Effector CD8-positive, alpha-beta T cell (primary cell): ENCODE measurements at places on chromosomes 2 and 18.

DNA sequence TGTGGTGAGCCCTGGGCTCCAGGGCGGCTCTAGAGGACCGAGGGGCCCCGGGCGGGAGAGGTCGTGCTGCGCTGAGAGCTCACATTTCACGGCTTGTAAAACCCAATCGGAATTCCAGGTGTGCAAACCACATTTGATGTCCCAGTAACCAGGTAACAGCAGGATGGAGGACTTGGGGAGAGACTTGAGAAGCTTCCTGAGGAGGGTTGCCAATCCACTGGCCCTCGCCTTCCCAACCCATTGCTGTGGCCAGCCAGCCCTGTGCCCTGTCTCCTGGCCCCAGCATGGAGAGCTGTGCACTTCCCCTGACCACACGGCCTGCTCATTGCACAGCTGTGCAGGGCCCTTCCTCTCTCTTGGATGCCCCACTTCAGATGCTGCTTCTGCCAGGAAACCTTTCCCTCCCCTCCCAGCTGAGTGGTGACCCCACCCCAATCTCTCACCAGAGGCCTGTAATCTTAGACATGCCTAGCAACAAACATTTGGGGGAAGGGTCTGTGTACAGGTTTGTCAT lies 39.6 kb downstream of the ASB1 start:
- no peak for DNase-seq

DNA sequence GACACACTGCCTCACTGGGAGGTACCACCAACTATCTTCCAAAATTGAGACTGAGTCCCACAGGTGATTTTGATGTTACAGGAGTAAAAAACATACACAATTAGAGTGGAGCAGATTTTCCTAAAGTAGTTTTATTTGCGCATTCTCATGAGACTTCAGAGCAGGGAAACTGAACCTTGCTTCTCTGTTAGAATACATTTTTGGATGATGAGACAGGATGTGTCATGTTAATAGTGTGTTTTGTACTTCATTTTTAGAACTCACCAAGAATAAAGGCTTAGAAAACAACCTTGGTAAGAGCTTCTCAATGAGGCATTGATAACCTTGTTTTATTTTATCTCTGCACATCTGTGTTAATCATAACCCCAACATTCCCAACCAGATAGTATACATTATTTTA lies 310.2 kb upstream of the GALNT5 start:
- no peak for DNase-seq

- peak; percentile 39 for DNase-seq
Measured at GRCh38 chr2:156331572-156332283, 793 bp downstream of the NR4A2 start.

GRCh38 chr18:54229421-54230059 lies 5.1 kb upstream of the MBD2 start:
- DNase-seq, result no peak

DNA sequence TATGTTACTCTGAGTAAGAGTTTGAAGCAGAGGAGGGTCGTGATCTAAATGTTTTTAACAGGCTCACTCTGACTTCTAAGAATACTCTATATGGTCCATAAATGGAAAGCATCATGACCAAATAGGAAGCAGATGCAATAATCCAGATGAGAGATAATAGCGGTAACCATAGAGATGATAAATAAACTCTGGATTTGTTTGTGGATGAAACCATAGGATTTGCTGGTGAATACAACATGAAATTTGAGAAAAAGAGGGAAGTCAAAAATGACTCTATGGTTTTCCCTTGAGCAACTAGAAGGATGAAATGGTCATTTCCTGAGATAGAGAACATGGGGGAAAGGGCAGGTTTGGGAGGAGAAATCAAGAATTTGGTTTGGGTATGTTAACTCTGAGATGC lies 3.9 kb downstream of the HEATR5B start:
- DNase-seq, result no peak

- no peak for DNase-seq
Measured at GRCh38 chr2:156023229-156023869, 309.2 kb downstream of the NR4A2 start.

DNA sequence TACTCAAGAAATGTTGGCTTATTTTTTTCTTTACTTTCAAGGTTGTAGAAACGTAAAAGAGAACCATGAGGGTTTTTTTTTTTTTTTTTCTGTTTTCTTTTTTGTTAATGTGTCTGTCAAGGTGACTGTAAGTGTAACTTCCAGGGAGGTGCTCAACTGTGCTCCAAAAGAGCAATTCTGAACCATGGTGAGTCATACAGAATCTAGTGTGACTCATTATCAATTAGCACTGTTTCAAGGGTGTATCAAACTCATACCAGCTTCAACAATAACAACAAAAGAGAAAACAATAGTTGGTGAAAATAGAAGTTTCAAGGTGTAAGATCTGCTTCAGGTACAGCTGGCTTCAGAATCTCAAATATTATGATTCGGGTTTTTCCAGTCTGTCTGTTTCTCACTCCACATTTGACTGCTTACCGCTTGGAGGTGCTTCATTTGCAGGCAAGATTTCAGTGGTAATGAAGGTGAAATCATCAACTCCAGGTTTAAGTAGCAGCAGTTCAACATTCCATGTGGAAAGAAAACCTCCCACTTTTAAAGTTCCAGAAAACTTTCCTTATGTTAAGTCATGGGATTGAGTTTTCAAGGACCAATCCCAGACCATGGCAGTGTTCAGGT lies 850.6 kb downstream of the CNTNAP5 start:
- DNase-seq, result no peak

- DNase-seq, result no peak
Measured at GRCh38 chr2:101976891-101977290, 14.9 kb upstream of the IL1R2 start.

- no peak for DNase-seq
Measured at GRCh38 chr18:12458771-12459170, 51.0 kb downstream of the PRELID3A start.

GRCh38 chr18:11992096-11992790 lies 10.9 kb downstream of the IMPA2 start:
- DNase-seq, result no peak

DNA sequence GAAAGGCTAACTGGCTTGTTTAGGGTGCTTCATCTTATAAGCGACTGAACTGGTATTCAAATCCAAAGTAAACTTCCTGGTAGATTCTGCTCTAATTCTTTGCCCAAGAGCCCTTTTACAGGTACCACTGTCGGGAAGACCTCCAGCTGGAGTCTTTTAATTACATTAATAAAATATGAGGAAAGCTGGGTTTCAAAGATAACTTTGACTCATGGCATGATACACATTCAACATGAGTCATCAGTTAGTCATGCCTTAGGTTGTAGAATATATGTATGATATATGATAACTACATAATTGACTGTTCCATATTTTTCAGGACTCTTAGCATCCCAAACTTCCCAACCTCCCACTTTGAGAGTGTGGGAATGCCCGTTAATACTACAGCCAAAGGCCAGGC lies 32.3 kb downstream of the ZCCHC2 start:
- no peak for DNase-seq

GRCh38 chr18:23332356-23332755 lies 120.7 kb upstream of the RIOK3 start:
- DNase-seq, result no peak

DNA sequence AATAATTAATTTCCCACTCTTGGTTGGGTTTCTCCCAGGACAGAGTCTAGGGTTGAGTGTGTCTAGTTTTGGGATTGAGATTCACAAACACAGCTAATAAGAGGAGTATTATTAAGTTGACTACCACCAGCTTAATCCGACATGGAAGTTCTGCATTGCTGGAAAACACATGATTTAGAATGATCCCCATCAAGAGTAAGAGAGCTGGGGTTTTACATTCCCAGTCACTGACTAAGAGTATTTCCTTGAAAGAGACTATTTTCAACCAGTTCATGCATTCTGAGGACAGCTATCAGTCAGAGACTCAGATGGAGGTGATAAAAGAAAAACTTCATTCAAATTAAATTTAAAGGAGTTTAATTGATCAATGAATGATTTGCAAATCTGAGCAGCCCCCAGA lies 334.6 kb upstream of the LRATD1 start:
- DNase-seq, result no peak

- no peak for DNase-seq
Measured at GRCh38 chr2:41710944-41711343, 336.9 kb upstream of the PKDCC start.

DNA sequence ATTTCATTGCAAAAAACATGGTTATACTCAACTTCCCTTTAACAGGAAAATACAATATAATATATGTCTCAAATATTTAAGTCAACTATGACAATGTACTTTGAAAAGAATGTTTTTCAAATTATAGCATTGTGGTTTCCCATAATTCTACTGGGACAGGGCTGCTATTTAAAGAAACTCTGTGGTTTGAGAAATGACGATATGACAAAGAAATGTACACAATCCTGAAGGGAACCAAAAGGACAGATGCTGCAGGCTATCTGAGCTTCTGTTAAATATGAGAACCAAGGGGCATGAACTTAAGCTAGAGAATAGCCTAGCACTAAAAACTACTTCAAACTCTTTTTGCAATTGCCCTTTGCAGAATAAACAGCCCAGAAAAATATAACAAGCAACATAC lies 415.9 kb downstream of the GRB14 start:
- no peak for DNase-seq

DNA sequence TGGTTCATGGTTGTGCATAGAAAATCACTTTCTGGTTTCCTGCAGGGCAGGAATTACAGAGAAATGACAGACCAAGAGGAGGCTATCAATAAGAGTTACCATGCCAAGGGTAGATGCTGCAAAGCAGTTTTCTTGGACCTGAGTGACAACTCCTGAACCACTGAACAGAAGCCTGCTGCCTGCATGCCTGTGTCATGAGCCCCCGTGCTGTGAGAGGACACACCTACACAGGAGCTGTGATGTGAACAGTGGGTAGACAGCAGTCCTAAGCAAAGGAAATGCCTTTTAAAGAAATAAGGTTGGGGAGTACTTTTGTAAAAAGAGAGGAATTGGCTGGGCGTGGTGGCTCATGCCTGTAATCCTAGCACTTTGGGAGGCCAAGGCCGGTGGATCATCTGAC lies 54.2 kb upstream of the CREB1 start:
- DNase-seq, result no peak

DNA sequence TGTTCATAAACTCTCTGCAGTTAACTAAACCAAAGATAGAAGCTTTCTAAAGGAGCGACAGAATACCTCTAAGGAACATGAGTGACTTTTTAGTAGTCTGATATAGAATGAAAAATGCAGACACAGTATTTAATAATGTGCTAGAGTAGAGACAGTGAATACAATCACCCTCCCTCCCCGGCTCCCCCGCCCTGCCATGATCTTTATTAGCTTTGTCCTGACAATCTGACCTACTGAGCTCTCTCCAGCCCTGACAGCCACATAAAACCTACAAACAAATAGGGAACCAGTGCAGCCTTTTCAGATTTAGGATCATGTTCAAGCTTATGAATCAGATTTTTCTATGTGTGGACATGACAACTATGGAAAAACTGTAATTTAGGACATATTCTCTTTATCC lies 777.6 kb upstream of the FANCL start:
- no peak for DNase-seq

GRCh38 chr2:171166328-171166983 lies 5.8 kb upstream of the TLK1 start:
- no peak for DNase-seq

DNA sequence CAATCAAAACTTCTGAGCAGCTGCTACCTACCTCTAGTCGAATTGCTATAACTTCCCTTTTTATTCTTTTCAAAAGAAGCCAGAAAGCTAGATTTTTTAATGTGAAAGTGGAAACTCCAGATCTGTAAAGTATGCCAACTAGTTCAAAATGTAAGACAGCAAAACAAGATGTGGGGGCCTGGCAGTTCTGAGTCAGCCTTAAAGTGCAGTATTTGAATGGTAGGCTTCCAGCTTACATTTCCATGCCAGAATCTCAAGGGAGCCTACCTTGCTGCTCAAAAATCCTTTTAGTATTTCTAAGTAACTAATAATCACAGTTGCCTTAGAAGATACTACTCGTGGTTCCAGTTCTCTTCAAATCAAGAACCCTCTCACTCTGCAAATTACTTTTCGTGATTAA lies 1288.7 kb downstream of the LRP1B start:
- no peak for DNase-seq

DNA sequence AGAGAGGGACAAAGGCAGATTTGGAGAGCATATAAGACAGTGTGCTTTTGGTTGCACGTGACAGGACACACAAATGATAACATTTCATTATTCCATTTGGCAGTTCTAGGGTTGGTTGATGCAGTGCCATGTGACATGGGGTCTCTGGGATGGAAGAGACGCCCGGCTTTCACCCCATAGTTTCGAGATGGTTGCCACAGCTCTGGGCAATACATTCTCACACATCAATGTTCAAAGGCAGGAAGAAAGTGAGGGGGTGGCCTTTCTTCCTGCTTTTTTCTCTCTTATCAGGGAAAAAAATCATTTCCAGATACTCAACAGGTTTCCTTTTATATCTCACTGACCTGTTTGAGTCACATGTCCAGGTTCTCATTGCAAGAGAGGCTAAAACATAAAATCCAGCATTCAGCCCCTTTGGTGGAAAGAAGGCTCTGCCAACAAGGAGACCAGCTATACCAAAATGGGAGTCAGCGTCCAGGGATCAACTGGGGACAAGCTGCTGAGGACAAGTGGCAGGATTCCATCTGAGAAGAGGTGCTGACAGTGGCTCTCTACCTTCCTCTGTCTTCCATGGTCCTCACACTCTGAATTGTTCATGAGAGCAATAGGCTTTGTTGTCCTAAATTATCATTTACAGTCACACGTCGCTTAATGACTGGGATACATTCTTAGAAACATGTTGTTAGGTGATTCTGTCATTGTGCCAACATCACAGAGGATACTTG lies 29.1 kb upstream of the ANKRD44 start:
- DNase-seq, result no peak

DNA sequence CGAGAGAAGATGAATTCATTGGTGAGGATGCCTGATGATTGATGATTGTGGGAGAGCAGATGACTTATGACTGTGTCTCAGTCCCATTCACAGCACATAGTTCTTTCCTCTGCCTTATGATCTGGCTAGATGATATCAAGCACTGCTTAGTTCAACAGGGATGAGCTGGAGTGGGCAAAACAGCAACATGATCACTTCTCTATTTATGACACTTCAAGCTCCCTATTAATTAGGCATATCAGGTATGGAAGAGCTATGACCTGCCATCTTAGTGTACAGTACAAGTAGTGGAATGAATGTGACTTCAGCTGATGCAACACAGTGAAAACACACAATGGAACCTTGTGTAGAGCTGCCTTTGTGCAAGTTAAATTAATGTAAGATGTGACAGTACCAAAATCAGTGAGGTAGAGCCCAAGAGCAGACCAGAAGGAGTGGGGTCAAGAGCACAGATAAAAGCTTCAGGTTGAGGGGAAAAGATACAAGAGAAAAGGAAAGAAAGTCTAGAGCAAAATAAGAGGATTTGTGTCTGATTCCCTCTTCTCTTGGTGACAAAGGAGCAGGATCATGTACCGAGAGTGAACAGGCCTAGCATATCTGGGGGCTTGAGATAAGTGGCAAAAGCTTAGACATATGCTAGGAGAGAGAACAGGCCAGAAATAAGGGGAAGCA lies 93.0 kb upstream of the MYO3B start:
- DNase-seq, result no peak
